ENCODE measurements at places on chromosomes 16 and 17.

- DNase-seq: no peak
These were observed 72.6 kb upstream of the METRNL start for GRCh38 chr17:83006515-83007455.

GRCh38 chr16:57358086-57358420, 530 bp upstream of the CCL22 start:
- DNase-seq: no peak

DNA sequence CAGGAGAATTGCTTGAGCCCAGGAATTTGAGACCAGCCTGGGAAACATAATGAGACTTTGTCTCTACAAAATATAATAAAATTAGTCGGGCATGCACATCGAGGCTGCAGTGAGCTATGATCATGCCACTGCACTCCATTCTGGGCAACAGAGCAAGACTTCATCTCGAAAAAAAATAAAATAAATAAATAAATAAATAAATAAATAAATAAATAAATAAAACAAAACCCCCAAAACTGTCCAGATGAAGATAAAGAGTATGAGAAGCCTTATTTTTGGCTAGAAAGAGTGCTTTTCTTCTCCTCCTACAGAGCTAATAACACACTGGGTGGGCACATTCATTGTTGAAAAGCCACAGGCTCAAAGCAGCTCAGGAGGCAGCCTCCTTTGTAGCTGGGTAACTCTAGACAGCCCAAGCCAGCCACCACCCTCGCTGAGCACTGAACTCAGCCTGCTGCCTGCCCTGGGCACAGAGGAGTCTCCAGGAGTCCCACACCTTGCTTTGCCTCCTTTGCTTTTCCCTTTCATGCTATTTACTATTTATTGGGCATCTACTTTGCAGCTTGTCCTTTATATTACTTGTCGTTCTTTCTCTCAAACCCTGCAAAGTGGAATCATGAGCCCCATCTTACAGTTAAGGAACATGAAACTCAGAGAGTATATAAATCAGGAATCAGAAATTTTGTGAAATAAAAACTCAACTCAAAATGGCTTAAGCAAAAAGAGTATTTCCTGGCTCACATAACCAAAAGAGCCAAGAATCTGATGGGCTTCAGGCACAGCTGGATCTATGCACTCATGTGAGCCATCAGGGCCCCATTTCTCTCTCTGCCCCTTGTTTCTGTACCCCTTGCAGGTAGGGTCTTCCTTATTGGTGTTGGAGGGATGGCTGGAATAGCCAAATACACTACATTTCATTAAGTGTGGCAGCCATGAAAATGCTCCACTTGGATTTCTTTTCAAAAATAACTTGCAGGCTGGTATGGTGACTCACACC, 18.1 kb upstream of the C16orf87 start:
- DNase-seq: no peak

DNA sequence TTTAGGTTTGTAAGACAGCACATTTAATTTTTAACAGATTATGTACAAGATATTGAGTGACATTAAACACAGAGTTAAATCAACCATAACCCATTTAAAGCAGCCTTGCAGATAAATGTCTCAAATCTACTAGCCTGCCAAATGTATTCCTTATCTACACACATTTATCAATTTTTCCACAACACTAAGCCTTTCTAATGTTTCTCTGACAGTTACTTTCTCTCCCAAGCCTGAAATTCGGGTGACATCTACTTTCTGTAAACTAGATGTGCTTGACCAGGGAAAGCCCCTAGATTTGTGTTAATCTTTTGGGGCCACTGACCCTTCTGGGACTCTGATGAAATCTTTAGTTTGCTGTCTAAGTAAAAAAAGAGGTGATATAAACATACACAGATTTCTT, 69.0 kb downstream of the CDH13 start:
- peak; percentile 17 for DNase-seq

GRCh38 chr17:78359321-78359996, 418 bp downstream of the SOCS3 start:
- DNase-seq: no peak

DNA sequence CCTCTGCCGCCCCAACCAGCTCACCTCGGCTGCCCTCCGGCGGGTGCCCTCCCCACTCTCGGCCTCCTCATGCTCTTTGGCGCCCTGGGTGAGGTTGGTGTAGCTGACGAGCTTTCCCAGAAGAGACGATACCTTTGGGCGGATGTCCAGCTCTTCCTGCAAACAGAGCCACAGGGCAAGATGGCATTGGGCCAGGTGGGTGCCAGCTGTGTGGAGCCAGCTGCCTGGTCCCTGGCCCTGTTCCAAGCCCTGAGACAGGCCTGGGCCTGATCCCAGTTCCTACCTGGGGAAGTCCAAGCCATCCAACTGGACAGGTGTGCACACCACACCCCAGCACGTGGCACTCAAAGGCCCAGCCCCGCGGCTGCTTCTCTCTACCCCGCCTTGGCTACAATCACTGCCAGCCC, 6.9 kb downstream of the SLC12A4 start:
- no peak for DNase-seq

DNA sequence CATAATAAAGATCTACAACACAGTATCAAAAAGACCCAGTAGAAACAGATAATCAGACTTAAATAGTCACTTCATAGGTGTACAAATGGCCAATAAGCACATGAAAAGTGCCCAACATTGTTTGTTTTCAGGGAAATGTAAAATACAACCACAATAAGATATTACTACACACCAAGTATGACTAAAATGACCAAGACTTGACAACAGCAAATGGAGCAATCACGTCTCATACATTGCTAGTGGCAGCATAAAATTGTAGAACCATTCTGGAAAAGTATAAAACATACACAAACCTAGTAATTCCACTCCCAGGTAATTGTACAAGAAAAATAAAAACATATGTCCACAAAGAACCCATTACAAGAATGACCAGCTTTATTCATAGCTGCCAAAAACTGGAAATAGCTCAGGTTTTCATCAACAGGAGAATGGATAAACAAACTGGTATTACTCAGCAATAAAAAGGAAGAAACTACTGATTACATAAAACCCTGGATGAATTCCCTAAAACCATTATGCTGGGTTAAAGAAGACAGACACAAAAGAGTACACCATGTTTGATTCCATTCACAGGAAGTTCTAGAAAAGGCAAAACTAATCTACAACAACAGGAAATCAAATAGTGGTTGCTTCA, 85.6 kb downstream of the TTC19 start:
- DNase-seq: no peak

- no peak for DNase-seq
These were observed 47.3 kb upstream of the TBX2 start for GRCh38 chr17:61352408-61352770.

DNA sequence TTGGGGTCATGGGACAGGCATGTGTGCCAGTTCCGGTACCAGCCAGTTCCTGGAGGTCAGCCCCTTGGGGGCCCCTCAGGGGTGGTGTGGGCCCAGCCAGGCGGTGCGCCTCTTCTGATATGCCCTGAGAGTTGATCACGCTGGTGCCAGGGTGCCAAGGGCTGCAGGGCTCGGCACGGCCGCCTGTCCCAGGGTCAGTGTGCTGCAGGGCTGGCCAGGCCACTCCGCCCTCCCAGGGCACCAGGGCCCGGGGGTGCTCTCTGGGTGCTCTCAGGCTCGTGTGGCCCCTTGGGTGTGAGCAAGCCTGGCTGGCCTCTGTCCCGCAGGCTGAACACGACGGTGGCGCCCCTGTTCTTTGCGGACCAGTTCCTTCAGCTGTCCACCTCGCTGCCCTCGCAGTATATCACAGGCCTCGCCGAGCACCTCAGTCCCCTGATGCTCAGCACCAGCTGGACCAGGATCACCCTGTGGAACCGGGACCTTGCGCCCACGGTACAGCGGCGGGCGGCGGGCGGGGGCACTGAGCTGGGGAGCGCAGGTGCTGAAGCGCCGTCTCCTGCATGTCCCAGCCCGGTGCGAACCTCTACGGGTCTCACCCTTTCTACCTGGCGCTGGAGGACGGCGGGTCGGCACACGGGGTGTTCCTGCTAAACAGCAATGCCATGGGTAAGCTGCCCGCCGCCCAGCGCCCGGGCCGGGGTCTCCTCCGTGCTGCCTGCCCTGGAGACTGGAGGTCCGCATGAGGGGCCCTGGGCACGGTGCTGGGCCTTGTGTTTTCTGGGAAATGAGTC, 6.0 kb downstream of the GAA start:
- DNase-seq: no peak

GRCh38 chr17:39208893-39209292, 8.8 kb downstream of the RPL19 start:
- DNase-seq: no peak

DNA sequence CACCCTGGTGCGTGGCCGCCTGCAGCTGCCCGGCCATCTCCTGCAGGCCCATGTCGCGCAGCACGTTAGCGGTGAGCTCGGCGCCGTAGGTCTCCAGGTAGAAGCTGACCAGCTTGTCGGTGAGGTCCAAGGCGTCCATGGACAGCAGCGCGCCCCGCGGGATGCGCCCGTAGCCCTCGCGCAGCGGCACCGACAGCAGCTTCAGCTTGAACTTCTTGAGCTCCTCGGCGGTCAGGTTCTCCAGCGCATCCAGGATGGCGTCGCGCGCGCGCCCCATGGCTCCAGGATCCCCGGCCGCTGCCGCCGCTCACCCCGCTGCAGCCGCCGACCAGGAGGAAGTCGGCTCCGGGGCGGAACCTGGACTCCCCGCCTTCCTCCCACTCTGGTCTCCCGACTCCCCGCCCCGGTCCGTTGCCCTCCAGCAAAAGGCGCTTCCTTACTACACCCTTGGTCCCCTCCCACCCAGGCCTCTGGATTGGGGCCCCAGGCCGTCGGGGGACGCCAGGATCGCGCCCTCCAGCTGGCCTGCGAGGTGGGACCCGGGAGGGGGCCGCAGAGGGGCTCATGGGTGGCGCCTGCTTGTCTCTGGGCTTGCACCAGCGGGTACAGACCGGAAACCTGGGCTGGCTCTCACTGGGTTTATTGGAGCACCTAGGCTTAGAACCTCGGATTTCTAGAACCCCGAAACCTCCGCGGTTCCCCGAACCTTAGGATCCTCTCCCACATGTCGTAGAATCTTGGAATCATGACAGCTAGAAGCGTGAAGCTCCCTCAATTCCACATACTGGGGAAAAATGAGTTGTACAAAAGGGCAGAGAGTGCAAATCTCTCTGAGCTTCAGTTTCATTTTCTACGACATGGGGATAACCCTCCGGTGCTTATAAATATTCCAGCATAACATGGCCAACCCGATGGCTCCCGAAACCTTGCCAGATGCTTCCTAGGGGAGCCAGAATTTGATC, at the start of gene PYCARD:
Gene PYCARD, minus strand, starts transcription at position 347 of the 962 bp plus-strand sequence. Its CDS starts 70 bp downstream, at position 277.
- no peak for DNase-seq

GRCh38 chr17:30344283-30345088, 10.6 kb upstream of the TMIGD1 start:
- DNase-seq: peak; percentile 29

GRCh38 chr17:40953881-40954280, 12.9 kb downstream of the KRT39 start:
- DNase-seq: no peak

GRCh38 chr16:74747716-74748615, 26.7 kb downstream of the FA2H start:
- DNase-seq: no peak

- DNase-seq: no peak
These were observed 3.1 kb upstream of the CPD start for GRCh38 chr17:30375661-30376060.

DNA sequence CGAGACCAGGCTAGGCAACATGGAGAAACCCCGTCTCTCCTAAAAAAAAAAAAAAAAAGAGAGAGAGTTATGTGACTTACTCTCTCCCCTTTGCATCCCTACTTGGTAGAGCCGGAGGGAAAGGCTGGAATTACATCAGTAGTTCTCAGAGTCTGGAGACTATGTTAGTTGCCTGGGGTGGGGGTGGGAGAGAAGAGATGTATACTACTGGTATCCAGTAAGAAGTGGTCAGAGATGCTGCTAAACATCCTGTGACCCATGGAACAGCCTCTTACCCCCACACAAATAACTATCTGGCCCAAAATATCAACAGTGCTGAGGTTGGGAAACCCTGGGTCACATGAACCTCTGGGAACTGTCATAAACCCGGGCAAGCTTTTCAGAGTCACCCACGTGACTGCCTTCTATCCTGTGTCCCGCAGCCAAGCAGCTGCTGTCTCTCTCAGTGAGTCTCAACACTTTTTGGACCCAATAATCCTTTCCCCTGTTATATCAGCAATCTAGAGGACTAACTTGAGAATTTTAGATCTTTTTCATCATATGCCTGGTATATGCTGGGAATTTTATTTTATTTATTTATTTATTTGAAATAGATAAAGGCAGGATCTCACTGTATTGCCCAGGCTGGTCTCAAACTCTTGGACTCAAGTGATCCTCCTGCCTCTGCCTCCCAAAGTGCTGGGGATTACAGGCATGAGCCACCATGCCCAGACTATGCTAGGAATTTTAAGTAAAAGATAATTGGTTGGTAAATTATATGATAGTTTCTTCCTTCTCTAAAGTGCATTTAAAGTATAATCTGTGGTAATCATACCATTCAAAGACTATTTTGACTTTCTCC, 8.7 kb downstream of the EIF1 start:
- no peak for DNase-seq

- DNase-seq: no peak
These were observed 19.2 kb downstream of the FAM234A start for GRCh38 chr16:253833-254232.

DNA sequence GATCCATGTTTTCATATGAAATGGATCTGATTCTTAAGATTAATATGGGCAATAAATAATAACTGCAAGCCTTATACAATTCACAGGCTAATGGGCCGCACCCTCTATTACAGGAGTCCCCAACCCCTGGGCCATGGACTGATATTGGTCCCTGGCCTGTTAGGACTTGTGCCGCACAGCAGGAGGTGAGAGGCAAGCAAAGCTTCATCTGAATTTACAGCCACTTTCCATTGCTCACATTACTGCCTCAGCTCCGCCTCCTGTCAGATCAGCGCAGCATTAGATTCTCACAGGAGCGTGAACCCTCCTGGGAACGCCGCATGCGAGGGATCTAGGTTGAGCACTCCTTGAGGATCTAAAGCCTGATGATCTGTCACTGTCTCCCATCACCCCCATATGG, 26.8 kb downstream of the METTL16 start:
- no peak for DNase-seq

- no peak for DNase-seq
These were observed 1.2 kb upstream of the NARF start for GRCh38 chr17:82457073-82457928.

GRCh38 chr17:7836596-7837407, 2.8 kb downstream of the KDM6B start:
- DNase-seq: peak; percentile 79
